AG09319 (cell line): ENCODE measurements at places on chromosomes 7 and 10.

DNA sequence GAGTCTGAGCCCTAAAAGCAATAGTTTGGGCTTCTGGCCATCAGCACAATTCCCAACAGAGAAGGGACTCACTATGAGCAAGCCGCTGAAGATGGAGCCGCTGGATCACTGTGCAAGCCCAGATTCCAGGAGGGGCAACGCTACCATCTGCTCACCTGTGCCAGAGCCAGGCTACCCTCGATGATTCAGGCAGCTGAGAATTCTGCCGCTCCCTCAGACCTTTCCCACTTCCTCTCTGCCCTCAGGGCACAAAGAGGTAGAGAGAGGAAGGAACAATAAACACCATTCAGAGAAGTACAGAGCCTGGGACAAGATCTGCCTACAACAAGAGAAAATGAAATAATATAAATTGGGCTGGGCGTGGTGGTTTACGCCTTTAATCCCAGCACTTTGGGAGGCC lies 98.1 kb downstream of the MYOF start:
- no peak for DNase-seq

- no peak for DNase-seq
These were observed 3.7 kb downstream of the NPFFR1 start for GRCh38 chr10:70280099-70280498.

DNA sequence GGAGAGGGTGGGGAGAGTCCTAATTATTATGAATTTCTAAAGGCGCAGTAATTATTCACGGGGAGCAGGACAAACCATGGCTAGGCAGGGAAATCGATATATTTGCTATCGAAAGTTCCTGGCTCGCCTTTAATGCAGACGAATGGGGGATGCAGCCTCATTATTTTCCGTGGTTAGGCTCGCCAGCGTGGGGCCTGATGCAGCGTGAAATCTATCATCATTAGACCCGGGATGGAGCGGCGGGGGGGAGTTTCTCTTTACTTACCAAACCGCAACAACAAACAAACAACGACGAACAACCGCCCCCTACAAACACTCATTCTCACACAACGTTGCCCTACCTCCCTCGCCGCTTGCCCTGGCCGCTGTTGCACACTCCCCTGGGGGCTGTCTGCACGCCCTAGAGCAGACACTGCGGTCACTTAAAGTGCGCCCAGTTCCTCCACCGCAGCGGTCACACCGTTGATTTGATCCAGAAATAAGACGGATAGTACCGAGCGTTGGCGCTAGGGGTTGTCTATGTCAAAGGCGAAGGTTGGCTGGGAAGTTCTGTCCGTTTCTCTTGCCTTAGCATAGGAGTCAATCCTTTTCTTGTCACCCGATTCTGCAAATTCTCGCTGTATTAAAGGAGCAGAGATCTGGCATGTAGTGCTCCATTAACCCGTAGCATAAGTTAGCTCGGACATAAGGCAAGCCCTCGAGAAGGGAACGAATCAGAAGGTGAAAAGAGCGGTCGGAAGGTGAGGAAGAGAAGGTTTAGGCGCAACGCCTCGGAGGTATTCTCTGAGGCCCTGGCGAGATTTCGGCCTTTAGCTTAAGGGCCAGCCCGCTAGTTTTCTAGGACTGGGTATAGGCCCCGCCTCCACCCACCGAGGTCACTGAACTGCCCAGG lies 10.4 kb downstream of the NXPH1 start:
- no peak for DNase-seq

DNA sequence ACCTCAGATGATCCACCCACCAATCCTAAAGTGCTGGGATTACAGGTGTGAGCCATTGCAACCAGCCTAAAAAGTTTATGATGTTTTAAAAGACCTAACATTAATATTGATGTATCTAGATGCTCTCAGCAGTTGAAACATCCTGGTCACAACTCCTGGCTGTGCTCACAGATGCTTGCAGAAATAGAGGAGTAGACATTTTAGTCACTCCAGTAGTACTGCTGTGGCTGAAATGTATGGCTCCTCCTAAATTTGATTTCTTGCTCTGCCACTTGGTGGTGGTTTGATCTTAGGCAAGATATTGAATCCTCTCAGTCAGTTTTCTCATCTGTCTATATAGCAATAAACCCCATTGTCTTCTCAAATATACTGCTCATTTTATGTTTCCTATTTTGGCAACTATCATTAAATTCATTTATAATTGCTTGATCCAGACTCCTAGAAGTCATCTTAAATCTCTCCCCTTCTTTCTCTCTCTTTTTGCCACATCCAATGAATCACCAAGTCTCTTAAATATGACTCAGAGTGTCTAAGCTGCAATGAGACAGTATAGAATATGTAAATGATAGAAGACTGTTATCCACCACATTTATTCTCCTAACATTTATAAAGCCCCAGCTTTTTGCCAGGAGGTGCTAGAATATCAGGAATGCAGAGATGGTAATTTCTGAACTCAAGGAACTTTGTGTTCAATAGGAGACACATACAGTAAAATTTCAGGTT lies 78.1 kb upstream of the NRBF2 start:
- no peak for DNase-seq

- no peak for DNase-seq
These were observed 83.6 kb downstream of the TMEM106B start for GRCh38 chr7:12294701-12295100.
